ENCODE measurements at places on chromosomes 6 and 20.

DNA sequence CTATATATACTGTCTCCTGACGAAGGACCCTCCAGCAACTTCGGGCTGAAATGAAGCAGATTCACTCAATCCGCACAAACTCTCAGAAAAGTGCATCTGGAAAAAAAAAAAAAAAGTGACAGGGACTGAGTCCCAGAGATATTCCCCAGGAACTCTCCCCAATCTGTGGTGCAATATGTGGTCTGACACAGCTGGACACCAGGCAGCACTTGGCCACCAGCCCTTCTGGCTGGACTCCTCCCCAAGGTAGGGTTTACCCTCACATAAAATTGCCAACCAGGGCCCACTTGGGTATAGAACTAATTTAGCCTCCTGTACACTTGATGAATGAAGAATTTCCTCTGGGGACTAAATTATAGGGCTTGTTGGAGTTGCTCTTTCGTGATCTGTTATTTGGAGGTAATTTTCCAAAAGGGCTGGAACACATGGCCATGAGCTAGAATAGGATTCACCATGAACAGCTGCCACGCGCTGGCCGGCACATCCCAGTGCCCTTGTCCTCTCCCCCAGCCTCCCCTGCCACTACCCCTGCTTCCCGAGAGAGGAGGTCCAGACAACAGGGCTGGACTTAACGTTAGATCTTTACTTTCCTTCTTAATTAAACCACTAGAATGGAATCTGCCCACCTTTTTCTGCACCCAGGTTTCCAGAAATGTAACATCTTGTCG lies 379.2 kb downstream of the BMP2 start:
- no peak for DNase-seq

DNA sequence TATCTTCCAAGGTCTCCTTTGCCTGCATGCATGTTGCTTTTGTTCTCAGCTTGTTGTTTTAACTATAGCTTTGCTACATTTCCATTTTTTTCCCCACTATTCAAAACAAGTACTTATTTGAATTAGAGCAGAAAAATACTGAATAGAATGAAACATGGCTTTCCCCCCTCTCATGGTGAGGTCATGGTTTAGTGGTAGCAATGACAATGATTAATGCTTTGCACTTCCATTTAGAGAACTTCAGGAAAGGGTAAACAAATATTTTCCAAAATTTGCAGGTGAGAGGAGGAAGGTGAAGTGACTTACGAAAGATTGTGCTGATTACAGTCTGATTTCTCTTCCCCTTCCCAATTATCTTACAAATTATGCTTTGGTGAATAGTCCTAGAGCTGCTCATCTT lies 47.8 kb upstream of the TRAF3IP2 start:
- DNase-seq, result no peak

GRCh38 chr6:110183292-110183885 lies 3.2 kb downstream of the CDC40 start:
- no peak for DNase-seq

DNA sequence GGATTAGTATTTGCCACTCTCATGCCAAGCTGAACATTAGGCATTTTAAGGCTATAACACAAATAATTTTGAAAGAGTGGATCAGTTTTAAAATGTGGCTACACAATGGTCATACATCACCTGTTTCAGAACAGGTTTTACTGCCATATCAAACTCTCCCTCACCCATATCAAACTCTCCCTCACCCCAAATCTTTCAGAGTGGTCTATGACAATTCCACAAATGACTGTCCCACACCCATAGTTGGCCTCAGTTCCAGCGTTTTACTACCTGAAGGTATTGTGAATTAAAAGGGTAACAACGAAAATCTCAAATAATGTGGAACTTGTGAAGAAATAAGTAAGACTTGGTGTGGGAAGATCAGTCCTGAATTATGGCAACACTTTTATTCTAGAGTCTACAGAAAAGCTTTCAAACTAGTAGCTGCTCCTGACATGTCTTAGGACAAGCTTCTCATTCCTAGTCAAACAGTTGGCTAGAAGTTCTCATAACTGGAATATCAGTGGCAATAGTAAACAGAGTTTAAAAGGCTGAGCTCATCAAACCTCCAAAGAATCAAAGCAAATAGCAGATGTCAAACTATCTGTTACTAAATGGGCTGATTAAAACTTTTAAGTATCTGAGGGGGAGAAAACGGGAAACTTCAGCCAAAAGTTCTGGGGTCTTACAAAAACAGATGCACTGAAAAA lies 52.4 kb downstream of the MAP3K7 start:
- no peak for DNase-seq

- DNase-seq, result no peak
These were observed 51.2 kb downstream of the CD164 start for GRCh38 chr6:109331081-109331480.
